Activated CD8-positive, alpha-beta memory T cell treated with anti-CD3 and anti-CD28 coated beads, Interleukin-2, amount 50 U/mL, for 4 hours (primary cell): ENCODE measurements at places on chromosomes 11 and 22.

GRCh38 chr22:38098410-38099249 is 11.9 kb downstream of the BAIAP2L2 start:
- DNase-seq, result no peak

- no peak for DNase-seq
Observed at GRCh38 chr22:31020334-31020733, 51.3 kb downstream of the TUG1 start.

DNA sequence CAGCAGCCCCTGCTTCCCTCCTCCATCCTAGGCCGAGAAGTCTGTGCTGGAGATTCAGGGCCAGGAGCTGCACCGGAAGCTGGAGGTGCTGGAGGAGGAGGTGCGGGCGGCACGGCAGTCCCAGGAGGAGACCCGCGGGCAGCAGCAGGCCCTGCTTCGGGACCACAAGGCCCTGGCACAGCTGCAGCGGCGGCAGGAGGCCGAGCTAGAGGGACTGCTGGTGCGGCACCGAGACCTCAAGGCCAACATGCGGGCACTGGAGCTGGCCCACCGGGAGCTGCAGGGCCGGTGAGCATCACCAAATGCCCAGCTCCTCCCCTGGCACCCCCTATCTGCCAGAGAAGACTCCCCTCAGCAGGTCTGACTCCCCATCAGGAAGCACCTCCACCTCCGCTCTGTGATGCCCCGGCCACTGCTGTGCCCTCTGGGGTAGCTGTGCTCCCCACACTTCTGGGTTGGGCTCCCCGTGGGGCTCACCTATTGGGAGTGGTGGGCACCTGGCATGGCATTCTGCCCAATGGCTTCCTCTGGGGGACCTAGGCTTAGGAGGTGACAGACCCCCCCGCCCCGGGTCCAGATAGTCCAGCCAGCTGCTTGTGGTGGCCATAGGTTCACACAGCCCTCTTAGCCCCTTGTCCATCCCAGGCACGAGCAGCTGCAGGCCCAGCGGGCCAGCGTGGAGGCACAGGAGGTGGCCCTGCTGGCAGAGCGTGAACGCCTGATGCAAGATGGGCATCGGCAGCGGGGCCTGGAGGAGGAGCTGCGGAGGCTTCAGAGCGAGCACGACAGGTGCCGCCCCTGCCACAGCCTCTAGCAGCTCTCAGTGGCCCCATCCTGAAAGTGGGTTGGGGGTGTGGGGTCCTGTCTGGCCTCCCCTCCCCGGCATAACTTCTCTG is 6.6 kb upstream of the RPS6KA4 start:
- DNase-seq, result no peak

GRCh38 chr22:31275018-31275417 is 17.3 kb downstream of the PIK3IP1 start:
- no peak for DNase-seq

DNA sequence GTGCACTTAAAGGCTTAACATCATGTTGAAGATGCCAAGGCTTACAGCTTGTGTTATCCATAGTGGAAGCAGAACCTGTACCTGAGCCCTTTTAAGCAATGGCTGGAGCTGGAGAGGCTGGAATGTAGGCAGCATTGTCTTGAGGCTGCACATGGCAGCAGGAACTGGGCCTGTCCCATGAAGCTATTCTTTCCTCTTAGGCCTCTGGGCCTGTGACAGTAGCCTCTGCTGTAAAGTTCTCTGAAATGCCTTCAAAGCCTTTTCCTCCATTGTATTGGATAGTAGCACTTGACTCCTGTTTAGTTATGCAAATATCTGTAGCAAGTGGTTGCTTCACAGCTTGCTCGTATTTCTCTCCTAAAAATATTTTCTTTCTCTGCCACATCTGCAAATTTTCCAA is 127.4 kb upstream of the ANO5 start:
- no peak for DNase-seq

GRCh38 chr22:17997456-17997855 is 26.9 kb downstream of the MICAL3 start:
- DNase-seq, result no peak

- no peak for DNase-seq
Observed at GRCh38 chr11:45106440-45106839, 40.0 kb upstream of the PRDM11 start.

DNA sequence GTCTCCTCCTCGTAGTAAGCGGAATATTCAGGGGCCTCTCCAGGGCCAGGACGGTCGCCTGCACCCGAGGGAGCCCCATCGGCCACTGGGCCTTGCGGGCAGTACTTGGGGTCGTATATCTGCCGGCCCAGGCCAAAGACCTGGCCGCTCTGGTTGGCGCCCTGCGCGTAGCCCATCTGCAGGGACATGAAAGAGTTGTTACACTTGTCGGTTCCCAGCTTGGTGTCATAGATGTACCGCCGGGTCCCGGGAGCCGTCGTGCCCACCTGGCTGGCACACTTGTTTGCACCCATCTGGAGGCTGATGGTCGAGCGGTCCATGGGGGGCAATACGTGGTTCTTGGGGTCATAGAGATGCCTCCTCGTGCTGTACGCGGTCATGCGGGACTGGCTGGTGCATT is 19.4 kb upstream of the SPATA19 start:
- DNase-seq, result no peak

DNA sequence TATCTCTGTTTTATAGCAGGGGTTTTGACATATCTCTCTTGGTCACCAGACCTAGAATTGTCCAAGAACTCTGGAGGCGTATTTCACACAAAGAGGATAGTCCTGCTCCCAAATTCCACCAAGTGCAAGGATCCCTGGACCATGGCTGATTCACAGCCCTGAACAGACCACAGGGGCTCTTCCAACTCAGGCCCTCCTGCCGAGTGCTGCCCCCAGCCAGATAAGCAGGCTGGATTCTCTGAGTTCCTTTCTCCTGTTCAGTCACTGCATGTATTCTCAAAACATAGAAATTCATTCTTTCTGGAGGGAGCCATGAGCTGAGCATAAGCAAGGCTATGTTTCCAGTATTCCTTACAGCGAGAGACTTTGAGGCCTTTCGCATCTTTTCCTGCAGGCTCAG is 13.4 kb upstream of the PLEKHB1 start:
- DNase-seq, result no peak

GRCh38 chr11:9697766-9698165 is 33.9 kb downstream of the SWAP70 start:
- DNase-seq, result no peak

GRCh38 chr22:48851933-48852549 is 975.6 kb downstream of the BRD1 start:
- no peak for DNase-seq

GRCh38 chr11:38971141-38971540 is 2373.1 kb upstream of the RAG2 start:
- DNase-seq, result no peak

DNA sequence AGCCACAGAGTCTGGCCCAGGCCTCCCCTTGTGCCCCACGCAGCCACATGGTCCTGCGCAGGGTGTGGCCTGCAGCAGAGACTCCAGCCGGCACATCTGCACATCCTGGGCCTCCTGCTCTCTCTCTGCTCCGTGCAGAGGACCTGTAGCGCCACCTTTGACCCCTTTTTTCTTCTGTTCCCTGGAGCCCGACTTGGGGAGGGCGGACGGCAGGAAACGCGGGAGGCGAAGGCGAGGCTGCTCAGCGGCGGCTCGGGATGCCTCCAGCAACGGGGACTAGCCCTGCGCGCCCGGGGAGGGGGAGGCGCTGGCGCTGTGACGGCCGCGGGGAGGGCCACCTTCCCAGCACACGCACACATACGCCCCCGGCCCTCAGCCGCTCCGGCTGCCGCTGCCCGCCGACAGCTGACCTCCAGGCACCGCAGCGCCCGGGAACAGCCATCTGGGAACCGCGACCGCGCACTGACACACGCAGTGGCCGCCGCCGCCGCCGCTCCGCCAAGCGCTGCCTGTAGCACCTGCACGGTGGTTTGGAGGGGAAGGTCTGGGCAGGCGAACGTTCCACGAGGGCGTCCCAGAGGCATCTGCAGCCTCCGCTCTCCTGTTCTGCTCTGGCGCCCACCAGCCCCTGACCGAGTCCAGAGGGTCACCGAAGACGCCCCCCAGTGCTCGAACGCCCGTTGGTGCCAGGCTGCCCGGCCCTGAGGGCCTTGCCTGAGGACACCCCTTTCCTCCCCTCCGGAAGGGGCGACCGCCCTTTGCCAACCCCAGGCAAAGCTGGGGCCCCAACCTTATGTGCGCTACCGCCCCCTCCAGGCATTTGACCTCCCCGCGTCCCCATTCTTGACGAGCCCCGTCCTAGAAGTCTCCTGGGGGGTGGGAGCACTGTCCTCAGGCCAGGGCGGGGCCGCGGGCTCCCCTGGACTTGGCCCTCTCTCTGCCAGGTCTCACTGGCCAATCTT is 16.9 kb upstream of the C22orf42 start:
- no peak for DNase-seq

- DNase-seq, result no peak
Observed at GRCh38 chr11:8332196-8332595, 68.5 kb upstream of the LMO1 start.

DNA sequence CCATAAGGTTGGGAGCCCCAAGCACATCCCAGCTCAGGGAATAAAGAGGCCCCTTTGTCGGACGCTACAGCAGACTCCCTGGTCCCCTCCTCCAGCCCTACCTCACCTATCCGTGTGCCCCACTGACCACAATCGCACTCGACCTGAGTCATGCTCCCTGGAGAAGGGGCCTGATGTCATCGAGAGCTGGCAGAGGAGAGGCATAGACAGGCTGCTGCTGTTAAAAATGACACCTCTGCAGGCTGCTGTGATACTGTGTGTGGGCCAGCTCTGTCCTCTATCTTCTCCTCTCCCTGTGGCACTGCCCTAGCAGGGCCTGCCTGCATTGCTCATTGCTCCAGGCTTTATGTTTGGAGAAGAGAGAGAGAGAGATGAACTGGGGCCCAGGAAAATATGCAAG is 123.4 kb upstream of the SYT13 start:
- DNase-seq, result no peak

DNA sequence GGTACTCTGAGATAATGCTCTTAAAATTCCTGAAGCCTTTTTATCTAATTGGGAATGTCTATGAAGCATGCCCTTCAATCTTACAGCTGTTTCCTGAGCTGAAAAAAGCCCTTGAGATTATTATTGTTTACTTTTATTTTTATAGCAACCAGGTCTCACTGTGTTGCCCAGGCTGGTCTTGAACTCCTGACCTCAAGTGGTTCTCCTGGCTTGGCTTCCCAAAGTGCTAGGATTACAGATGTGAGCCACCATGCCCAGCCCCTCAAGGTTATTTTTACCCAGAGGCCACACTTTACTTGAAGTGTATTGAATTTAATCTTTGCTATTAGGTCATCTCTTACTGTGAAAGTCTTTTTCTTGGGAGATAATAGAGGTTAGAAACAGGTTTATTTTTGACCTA is 7.0 kb upstream of the SWAP70 start:
- DNase-seq, result no peak

- no peak for DNase-seq
Observed at GRCh38 chr11:101215069-101215468, 85.5 kb upstream of the PGR start.

DNA sequence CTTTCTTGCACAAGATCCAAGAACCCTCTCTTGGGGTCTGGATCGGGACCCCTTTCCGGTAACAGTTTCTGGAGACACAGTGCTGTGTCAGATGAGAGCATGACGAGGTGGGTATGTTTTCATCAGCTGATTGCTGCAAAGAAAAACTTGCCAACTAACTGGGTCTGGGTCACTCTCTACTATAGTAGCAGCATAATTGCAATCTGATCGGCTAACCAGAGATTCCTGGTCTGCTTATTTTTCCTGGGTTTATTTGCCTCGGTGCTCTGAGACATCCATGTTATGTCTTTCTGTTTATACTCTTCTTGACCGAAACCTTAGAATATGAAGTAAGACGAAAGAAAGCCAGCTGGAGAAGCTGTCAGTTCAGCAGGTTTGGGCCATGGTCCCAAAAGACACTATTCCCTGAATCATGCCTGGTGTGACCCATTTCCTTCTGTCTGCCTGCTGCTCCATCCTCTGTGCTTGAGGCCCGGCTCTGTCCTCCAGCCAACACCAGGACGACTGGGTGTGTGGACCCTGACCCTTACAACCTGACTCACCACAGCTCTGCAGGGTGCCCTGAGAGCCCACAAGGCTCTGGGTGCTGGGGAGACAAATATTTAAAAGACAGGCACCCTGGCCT is 24.1 kb upstream of the CLMP start:
- no peak for DNase-seq

GRCh38 chr11:13074714-13075464 is 65.8 kb downstream of the RASSF10 start:
- no peak for DNase-seq

DNA sequence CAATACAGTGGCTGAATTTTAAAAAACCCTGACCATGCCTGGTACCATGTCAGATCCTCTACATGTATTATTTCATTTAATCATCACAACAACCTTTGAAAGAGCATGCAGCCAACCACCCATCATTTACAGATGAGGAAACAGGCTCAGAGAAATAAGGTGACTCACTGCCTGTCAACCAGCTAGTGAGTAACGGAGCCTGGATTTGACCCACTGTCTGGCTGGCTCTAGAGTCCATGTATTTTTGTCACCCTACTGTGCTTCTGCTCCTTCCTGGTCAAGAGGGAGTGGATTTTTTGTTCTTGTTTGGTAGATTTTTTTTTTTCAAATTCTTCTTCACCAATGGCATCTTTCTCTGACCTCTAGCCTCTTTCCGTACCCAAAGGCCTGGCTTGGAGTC is 77.4 kb downstream of the CWC15 start:
- DNase-seq, result no peak

GRCh38 chr11:8038393-8038792 is 42.6 kb upstream of the TUB start:
- no peak for DNase-seq

DNA sequence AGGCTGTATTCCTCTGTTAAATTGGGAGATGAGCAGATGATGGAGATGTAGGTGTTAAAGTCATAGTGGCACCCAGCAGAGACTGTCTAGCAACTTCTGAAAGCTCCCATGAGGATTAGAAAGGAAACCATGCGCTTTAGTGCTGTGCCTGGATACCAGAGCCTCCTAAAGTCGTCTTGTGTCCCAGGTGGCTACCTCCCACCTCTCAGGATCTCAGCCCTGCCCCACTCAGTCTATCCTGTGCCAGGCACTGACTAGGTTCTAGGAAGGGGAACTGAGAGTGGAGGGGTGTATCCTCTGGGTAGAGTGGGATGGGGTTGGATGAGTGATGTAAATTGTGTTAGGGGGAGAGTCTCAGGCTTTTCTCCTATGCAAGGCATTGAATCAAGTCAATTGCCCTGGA is 60.2 kb downstream of the KIAA1671 start:
- no peak for DNase-seq

GRCh38 chr11:69904161-69904973 is 85.2 kb upstream of the FGF3 start:
- no peak for DNase-seq

DNA sequence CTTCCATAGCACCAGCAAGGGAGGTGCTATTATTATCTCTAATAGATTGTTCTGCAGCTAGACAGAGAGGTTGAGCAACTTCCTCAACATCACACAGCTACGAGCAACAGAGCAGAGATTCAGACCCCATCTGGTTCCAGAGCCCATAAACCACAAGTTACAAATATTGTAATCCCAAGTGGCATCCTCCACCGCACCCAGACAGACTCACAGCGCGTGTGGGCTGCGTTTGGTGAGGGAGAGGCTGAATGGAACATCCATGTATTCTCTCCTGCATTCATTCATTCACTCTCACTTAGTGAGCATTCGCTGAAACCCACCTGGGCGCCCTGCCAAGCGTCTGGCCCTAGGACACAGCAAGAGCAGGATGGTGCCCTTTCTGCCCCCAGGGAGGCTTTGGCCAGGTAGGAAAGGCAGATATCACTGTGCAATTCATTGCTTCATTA is 33.5 kb downstream of the LIF start:
- no peak for DNase-seq
